Stimulated activated CD4-positive, alpha-beta T cell treated with anti-CD3 and anti-CD28 coated beads, Interleukin-1b, Interleukin-23, amount 100 ng/mL, for 24 hours (primary cell): ENCODE measurements at places on chromosomes 5 and 9.

- DNase-seq: no peak
These were observed 69.0 kb upstream of the DAPK1 start for GRCh38 chr9:87428659-87429058.

- no peak for DNase-seq
These were observed 159.6 kb downstream of the TLE4 start for GRCh38 chr9:79731171-79731890.

DNA sequence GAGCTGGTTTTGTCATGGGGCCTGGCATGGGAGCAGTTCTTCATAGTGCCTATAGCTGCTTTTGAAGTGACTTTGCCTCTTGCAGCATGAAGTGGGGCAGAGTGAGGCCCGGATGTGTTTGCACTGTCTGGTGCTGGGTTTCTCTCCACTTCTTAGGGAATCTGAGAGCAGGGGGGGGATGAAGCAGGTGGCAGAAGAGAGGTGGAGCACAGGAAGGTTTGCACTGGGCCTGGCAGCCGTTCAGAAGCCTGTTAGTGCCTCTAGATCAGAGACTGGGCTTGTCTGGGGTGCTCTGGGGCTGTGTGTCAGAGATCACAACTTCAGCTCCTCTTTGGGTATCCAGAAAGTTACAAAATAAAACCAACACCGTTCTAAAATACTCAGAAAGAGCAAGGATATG lies 18.4 kb downstream of the USP20 start:
- no peak for DNase-seq

- no peak for DNase-seq
These were observed 126.3 kb downstream of the HMHB1 start for GRCh38 chr5:143938230-143938629.
